CD4-positive, alpha-beta T cell treated with Interleukin-15 for 1 hour (primary cell): ENCODE measurements at places on chromosomes 5 and 9.

- DNase-seq: no peak
These were observed 24.6 kb upstream of the COL27A1 start for GRCh38 chr9:114130624-114131277.

- no peak for DNase-seq
These were observed 64.2 kb upstream of the RXRA start for GRCh38 chr9:134262035-134262434.

DNA sequence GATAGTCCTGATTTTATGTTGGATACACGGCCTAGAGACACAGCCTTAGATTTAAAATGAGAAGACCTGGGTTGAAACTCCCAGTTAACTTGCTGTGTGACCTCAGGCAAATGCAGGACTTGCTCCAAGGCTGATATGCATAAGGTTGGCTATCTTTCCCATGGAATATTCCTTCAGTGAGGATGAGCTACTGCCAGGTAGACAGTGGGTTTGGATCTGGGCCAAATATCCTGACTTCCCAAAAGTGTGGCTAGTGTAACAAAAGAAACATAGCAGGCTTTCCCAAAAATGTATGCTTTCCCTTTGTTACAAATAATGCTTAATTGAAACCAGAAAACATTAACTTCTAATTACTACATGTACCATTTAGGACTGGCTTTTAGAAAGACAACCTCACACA lies 697 bp upstream of the XPA start:
- DNase-seq: no peak

DNA sequence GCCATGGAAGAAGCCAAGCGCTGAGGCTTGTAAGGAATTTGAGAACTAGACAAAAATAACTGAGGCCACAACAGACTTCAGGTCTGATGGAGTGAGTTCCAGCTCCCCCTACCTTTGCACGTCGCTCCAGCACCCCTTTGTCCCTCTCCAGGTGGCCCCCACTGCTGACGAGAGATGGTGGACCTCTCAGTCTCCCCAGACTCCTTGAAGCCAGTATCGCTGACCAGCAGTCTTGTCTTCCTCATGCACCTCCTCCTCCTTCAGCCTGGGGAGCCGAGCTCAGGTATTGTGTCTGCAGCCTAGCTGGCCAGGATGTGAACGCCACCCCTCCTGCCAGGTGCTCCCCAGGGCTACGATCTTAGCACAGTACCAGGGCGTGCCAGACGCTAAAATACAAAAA lies 5.2 kb downstream of the BTNL9 start:
- DNase-seq: no peak

DNA sequence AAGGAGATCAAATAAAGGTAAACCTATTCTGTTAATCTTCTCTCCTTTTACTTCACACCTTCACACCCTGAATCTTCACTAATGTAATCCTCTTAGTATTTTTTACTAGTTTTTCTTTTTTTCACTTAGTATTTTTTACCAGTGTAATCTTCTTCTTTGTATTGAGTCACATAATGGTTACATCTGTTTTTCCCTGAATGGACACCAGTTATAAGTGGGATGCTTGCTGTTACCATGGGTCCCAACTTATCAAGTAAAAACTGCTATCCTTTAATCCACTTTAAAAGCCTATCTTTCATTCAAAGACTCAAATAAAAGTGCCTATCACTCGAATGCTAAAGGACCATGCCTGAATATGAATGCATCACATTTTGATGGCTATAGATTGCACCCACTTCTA lies 15.1 kb downstream of the ZFAND5 start:
- DNase-seq: no peak

DNA sequence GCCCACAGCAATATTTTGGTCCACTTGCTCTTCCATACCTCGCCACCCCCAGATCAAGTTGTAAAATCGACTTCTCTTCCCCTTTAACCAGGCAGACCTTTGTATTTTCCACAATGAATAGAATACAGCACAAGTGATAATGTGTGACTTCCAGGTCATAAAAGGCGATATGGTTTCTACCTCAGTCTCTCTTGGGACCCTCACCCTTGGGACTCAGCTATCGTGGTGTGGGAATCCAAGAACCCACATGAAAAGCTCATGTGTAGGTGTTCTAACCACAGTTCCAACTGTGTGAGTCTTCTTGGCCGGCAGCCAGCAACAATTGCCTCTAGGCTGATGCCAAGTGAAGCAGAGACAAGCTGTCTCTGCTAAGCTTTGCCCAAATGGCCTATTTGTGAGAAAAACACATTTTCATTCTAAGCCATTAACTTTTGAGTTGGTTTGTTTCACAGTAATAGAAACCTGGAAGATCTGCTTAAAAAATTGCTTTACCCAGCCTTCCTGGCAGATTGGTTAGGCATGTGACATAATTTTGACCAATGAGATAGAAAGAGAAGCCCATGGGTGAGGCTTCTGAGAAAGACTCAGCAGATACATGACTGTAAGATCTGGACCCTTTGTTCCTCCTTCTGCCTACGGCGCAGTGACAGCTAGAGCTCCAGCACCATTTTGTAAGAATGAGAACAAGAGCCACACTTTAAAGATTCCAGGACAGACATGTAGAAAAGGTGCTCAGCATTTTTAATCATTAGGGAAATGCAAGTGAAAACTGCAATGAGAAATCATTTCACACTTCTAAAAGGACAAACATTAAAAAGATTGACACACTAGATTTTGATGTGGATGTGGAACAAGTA lies 18.3 kb upstream of the MLLT3 start:
- DNase-seq: peak; percentile 69

GRCh38 chr5:127280491-127281220 lies 9.9 kb upstream of the MEGF10 start:
- DNase-seq: no peak

DNA sequence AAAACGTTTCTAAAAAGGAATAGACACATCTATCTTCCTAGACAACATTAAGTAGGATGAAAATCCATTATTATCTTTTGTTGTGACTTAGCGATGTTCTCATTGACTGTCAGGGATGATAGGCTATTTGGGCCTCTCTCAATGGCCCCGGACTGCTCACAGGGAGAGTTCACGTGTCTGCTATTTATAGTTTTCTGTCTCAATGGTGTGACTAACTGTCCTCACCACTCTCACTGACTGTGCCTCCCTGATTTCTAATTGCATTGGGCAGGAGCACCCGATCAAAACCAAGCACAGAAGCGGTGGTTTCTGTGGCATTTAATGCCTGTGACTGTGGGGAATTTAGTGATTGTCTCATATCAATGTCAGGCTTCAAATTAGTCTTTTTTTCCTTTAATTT lies 286.7 kb upstream of the KLF9 start:
- DNase-seq: no peak
